ENCODE measurements at places on chromosomes 4 and X.

DNA sequence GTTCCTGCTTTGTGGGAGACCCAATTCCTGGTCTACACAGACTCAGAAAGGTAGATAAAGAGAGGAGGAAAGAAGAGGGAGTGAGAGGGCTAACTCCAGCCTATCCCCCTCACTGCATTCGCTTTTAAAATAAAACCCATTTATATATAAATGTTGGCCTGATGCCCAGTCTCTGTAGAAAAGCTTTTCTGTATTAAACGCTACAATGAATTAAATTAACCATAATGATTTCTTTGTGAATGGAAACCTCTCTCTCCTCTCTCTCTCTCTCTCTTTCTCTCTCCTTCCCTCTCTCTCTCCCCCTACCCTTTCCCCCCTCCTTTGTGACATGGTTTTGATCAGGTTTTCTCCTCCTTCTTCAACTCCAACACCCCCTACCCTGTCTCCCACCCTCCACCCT lies 34.8 kb downstream of the PJA1 start:
- no peak for DNase-seq

- DNase-seq: no peak
Observed at GRCh38 chrX:88990882-88991582, 244.0 kb downstream of the CPXCR1 start.

- DNase-seq: no peak
Observed at GRCh38 chr4:144298519-144298918, 158.0 kb upstream of the GYPA start.

- no peak for DNase-seq
Observed at GRCh38 chr4:7324651-7325121, 110.0 kb downstream of the PSAPL1 start.

- DNase-seq: no peak
Observed at GRCh38 chr4:189548484-189549125, 392.1 kb upstream of the FRG1 start.

DNA sequence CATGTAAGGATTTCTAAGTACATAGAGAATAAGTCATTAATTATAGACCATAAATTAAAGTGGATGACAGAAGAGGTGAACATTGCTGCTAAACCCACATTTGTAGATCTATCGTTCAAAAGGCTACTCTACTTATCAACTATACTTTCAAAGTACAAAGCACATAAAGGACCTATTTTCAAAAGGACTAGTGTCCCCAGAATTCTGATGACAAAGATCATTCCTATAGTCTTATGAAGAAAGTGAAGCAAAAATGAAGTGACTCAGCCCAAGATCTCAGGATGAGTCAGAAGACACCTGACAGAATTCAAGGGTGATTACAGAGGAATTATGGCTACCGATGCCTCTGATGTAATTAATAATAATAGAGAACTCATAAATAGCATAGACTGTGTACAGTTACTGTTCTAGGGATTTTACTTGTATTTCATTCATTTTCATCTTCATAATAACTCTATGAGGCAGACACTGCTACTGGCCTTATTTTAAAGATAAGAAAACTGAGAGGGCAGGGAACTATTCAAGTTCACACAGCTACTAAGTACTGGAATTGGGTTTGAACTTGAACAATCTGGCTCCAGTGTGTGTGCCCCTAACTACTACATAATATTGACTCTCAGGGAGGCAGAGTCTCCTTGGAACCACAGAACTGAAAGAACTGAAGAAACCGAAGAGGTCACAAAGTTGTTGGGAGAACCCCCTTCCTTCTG lies 17.1 kb downstream of the USP46 start:
- DNase-seq: peak; percentile 66

DNA sequence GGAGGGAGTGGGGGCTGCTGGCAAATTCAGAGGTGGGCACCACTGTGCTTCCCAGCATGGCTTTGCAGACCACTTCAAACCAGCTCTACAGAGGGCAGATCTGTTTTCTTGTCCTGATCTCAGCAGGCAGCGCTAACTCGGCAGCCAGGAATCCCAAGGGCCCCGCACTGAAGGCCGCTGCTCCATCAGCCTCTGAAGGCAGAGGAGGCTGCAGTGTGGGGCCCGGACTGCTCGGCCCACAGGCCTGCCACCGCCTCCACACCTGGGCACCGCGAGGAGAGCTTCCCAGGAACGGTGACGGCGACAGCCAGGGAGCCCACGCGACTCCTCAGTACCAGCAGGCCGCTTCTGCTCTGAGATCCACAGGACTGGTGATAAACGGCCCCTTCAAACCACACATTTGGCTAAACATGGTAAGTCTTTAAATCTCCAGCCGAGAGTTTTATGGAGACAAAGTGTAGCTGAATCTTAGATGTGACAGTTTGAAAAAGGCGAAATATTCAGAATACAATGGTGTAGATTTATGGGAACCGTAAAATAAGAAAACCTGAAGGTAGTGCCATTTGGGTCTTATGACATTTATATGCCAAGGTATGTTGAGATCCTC lies 23.6 kb downstream of the DCTD start:
- DNase-seq: no peak

- DNase-seq: no peak
Observed at GRCh38 chr4:6229671-6230501, 29.5 kb upstream of the JAKMIP1 start.

- peak; percentile 88 for DNase-seq
Observed at GRCh38 chr4:158172261-158173258, at the start of gene GASK1B. Gene GASK1B (minus strand): TSS chr4:158173025. CDS start chr4:158171375, 1,650 bp downstream.

DNA sequence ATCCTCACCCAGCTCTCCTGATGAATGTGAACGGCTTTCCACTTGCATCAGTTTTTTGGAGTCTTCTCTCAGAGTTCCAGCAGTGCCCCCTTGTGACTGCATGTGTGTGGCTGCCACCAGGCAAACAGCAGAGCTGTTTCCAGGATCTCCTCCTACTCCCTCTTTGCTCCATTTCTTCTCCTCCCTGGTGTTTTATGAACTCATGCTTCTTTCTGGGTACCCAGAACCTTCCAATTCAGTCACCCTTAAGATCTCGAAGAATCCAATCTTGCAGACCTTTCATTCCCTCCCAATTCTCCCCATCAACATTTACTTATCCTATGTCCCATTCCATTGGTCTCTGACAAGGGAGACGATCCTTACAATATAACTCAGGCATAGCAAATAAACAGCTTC lies 6.8 kb upstream of the TCEANC start:
- DNase-seq: peak; percentile 50

- DNase-seq: peak; percentile 75
Observed at GRCh38 chr4:182143822-182144625, 99.2 kb upstream of the TENM3 start.

- no peak for DNase-seq
Observed at GRCh38 chr4:152661649-152662048, 18.1 kb downstream of the TMEM154 start.

- DNase-seq: peak; percentile 26
Observed at GRCh38 chrX:131633285-131633917, 89.5 kb downstream of the OR13H1 start.

DNA sequence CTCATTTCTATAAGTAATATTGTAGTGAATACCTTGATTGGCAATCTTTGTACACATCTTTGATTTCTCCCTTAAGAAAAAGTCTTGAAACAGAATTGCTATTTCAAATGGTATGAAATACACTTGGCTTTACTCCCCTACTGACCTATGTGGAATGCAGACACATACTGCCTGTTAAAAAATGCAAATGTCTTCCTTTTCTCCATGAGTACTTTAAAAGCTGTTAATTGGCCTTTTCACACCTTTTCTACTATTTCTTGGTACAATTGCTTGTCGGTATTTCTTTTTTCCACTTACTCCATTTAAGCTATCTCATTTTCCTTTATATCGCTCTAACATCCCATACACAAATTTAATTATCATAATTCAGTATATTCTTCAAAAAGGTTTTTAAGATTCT lies 87.2 kb downstream of the FRYL start:
- DNase-seq: no peak

DNA sequence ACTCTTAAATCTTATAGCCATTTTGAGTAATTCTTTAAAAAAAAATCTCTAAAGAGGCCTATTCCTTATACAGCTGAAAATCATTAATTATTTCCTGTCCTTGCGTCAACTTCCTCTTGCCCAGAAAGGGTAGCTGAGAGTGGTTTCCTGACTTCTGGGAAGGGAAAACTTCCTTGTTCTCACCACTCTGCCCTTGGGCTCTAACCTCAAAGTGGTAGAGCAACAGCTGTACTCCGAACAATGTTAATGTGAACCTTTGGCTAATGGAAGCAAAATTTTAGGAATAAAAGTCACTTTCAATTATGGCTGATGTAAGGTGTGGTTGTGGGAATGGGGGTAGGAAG lies 15.3 kb downstream of the KLHL2 start:
- DNase-seq: no peak

- peak; percentile 52 for DNase-seq
Observed at GRCh38 chr4:155667568-155668511, 1.2 kb downstream of the GUCY1A1 start.

DNA sequence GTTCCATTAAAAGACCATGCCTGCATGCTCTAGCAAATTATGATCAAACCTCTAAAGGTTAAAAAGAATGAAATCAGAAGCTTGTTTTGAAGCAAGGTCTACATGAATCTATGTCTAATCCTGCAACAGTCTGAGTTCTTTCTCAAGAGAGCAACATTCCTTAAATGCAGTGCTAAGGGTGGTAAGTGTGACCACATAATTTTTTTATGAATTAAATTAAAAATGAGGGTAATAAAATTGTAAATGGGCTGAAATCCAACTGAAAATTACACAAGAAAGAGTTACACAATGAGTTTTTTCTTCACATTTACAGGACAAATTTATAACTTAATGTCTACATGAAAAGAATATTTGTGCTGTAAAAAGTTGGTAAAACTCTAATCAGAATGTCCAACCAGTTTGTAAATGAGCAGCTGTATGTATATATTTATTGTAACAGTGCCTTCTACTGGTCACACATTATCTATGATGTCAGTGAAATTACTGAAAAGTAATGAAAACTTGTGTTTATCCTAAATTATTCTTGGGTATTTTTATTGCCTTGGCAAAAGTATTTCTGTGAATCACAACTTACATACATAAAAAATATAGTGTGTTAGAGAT lies 336.3 kb upstream of the PITX2 start:
- DNase-seq: peak; percentile 82

GRCh38 chr4:6250235-6250983 lies 19.2 kb upstream of the WFS1 start:
- peak; percentile 51 for DNase-seq

Data from amniotic epithelial cell (primary cell).